ENCODE measurements at places on chromosomes 12 and 14. TPM values are rescaled to one million over a fixed set of nuclear protein-coding genes. Genes with fewer than 3 reads are reported as not detected.

Gene FOXM1
- 15.0 TPM for total RNA-seq

Gene ALX1
- total RNA-seq, result 0.67 TPM

Gene STXBP6
- total RNA-seq, result not detected

Gene TM9SF1
- total RNA-seq, result 53.6 TPM

Gene ART4
- total RNA-seq, result 23.8 TPM

Data from vein endothelial cell (primary cell).